ENCODE measurements at places on chromosomes 2 and 18. TPM values are rescaled to one million over a fixed set of nuclear protein-coding genes. Genes with fewer than 3 reads are reported as not detected.

Gene IL18R1
- 4.8 TPM for total RNA-seq

Gene SCRN3
- 46.8 TPM for total RNA-seq

Gene PDE11A
- 2.1 TPM for total RNA-seq

DNA sequence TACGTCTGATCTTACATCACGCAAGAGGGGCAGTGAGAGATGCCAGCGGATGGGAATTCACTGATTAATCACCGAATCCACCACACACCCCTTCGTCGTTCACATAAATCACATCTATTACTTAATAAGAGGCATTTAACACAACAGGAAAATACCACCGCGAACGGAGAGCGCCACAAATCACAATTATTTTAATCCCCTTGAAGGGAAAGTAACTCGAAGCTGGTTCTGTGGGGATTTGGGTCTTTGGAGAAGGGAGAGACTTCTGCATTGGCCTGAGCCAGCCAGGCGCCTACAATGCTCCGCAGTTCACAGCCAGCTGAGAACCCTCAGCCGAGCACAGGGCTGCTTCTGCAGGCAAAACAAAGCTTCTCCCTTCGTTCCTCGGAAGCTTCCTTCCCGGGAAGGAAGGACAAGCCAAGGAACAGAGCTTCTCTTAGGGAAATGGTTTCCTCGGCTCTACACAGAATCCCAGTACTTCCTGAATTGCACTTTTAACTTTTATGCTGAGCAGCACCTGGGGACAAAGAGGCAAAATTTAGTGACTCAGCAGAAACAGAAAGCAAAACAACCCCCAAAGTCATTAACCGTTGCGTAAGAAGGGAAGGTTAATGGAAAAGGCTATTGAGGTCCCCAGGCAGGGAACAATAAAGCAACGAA lies at the start of gene LRP1B:
LRP1B (minus strand) TSS at position 7 of the 660 bp plus-strand sequence. CDS start 287 bp downstream, outside the sequence.
- DNase-seq = peak; percentile 10

DNA sequence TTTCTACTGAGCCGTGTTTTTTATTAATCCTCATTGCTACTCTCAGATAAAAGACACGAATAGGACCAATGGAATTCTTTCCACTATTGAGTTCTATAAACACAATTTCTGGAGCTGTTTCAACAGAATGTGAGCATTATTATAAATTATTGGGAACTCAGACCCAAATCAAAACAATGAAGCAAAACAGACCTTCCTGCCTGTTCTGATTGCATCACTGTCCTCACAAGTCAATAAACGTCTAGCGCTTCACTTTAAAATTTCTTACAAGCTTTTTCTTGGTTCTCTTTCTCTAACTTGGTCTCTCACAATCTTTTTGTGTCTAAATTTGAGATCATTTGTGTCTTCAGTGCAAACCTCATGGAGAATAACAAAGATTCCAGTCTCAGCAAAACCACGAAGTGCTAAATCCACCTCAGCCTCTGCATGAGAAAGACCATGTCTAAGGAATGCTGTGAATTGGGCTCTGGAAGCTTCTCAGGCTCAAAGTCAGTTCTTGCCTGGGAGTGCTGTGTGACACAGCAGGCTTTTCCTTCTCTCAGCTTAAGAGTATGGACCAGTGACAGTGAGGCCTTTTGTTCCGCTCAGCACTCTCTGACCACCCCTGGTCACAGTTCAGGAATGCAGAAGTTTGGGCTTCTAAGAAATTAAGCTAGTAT lies 22.8 kb downstream of the ARHGAP28 start:
- DNase-seq = no peak

GRCh38 chr2:242098034-242098433 lies 228.5 kb downstream of the RTP5 start:
- no peak for DNase-seq

All from uterus (tissue), 4 donors.